T-helper 2 cell treated with Interferon-gamma antibody and Interleukin-4, amounts not matched to agents 5 μg/mL and 100 μg/mL, for 36 hours (primary cell): ENCODE measurements at places on chromosomes 2 and 18.

DNA sequence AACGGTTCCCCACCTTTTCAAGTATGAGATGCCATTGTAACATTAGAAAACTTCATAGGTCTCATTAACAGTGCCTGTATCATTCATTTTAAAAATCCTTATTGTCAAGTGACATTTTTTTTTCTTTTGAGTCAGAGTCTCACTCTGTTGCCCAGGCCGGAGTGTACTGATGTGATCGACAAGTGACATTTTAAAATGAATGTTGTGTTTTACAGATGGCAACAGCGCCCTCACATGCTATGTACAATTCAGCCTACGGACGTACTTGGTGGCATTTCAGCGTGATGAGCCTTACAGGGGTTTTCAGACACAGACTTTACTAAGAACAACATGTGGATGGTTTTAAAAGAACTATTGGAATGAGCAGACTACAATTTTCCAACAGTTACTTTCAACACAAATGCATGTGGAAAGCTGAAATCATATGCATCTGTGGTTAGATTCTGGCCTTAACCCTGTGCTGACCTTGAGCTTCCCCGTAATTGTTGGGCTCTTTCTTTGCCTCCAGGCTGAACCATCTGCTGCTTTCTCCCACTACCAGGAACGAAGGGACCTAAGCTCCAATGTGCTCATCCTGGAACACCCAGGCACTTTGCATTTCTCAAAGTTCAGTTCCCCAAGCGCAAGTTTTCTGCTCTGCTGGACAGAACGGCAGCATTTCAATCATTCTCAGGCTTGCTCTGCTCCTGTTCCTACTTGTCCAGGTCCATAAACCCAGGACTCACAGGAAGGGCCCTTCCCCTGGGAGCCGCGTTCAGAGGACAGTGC lies 119.9 kb upstream of the NDUFV2 start:
- DNase-seq: no peak
- no peaks in the 10 kb centered on the region for H3K4me1 ChIP-seq
- H3K27me3 ChIP-seq: peaks cover 2% of the 10 kb centered on the region
- no peak overlapping the region for H3K4me3 ChIP-seq

- no peak for DNase-seq
- peaks cover 11% of the 10 kb centered on the region for H3K36me3 ChIP-seq
- H3K4me1 ChIP-seq: peaks cover 43% of the 10 kb centered on the region
Measured at GRCh38 chr2:46365913-46366667, 68.9 kb downstream of the EPAS1 start.

GRCh38 chr2:75729861-75730260 lies 19.1 kb upstream of the GCFC2 start:
- H3K27ac ChIP-seq: no peak overlapping the region
- H3K4me3 ChIP-seq: no peak overlapping the region
- DNase-seq: no peak
- H3K27me3 ChIP-seq: peaks cover 9% of the 10 kb centered on the region
- H3K4me1 ChIP-seq: no peaks in the 10 kb centered on the region

- H3K36me3 ChIP-seq: peaks cover 1% of the 10 kb centered on the region
- no peak overlapping the region for H3K27ac ChIP-seq
- no peak for DNase-seq
- no peak overlapping the region for H3K4me3 ChIP-seq
- H3K4me1 ChIP-seq: no peaks in the 10 kb centered on the region
Measured at GRCh38 chr2:134275058-134275862, 21.4 kb downstream of the MGAT5 start.

GRCh38 chr2:160558531-160558930 lies 64.9 kb upstream of the RBMS1 start:
- DNase-seq: no peak
- no peak overlapping the region for H3K27ac ChIP-seq
- no peaks in the 10 kb centered on the region for H3K36me3 ChIP-seq
- no peaks in the 10 kb centered on the region for H3K27me3 ChIP-seq
- no peaks in the 10 kb centered on the region for H3K4me1 ChIP-seq

DNA sequence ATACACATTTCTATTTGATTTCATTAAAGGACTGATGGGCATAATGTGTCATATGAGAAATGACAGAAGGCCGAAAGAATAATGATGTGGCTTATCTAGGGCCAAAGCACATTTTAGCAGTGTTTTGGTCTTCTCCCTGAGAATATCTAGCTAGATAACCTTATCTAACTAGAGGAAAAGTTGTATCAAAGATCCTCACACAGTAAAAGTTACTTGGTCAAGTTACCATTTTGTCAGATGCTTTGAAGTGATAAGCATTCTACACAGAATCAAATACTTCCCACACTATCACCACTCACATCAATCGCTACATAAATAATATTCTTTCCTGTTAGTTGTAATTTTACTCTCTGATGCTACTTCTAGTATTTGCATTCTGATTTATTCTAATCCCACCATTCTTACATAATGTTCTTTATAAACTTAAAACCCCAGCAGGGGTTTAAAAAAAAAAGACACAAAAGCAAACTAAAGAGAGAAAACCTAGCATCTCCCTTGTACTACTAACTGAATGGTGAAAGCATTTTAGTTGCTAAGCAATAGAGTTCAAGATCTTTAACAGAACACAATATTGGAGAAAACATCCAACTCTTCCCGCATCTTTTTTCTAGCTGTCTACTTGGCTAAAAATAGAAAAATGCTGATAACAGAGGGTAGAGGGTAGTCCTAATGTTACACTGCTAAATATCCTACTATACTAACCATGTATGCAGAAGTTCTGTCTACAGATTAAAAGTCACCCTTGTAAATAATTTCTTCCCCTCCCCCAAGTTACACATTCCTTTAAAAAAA lies 8.0 kb downstream of the XPO1 start:
- H3K36me3 ChIP-seq: peaks cover 26% of the 10 kb centered on the region
- DNase-seq: no peak
- no peaks in the 10 kb centered on the region for H3K27me3 ChIP-seq
- H3K4me3 ChIP-seq: peak overlapping the region; percentile 15
- no peak overlapping the region for H3K27ac ChIP-seq

GRCh38 chr2:76312236-76312635 lies 601.5 kb upstream of the GCFC2 start:
- H3K4me3 ChIP-seq: no peak overlapping the region
- no peaks in the 10 kb centered on the region for H3K4me1 ChIP-seq
- H3K36me3 ChIP-seq: no peaks in the 10 kb centered on the region

GRCh38 chr2:122389694-122390093 lies 634.2 kb downstream of the TSN start:
- no peak overlapping the region for H3K27ac ChIP-seq
- no peaks in the 10 kb centered on the region for H3K27me3 ChIP-seq
- no peaks in the 10 kb centered on the region for H3K4me1 ChIP-seq
